WTC11 (cell line): ENCODE measurements at places on chromosomes 3 and 15.
A peak's percentile ranks its signal among the peaks of the same experiment; 100 is the strongest.

DNA sequence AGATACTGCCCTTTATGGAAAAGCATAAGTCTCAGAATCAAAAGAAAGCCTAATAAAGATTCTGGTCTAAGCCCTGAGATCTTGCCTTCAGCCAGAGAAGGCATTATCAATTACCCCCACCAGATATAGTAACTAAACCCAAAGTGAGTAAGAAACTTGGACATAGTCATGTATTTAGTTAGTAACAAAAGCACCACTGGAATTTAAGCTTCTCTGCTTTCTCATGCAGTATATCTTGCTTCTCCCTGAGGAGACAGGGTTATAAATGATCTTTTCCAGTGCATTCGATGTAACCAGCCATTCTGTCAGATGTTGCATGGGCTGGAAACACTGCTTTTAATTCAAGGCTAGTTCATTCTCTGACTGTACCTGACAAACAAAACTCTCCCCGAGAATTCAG is 946.7 kb downstream of the NAALADL2 start:
- DNase-seq = no peak

- DNase-seq = no peak
Observed at GRCh38 chr15:85356276-85356675, 24.1 kb upstream of the AKAP13 start.

- no peak for DNase-seq
Observed at GRCh38 chr3:4019501-4019900, 220.3 kb downstream of the LRRN1 start.

DNA sequence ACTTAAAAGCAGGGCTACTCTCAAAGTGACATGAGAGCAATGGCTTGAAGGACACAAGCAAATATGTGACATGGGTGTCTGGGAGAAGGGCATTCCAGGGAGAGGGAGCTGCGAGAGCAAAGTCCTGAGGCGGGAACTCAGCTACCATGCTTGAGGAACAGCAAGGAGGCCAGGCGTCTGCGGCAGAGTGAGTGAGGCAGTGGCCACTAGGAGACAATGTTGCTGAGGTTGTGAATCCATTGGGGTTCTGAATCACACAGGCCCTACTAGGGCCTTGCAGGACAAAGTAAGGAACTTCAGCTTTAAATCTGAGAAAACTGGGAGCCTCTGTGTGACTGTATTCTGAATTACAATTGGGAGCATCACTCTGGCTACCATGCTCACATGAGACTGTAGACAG is 94.1 kb upstream of the PRICKLE2 start:
- peak; percentile 60 for DNase-seq

GRCh38 chr3:119342176-119342575 is 48.0 kb downstream of the ARHGAP31 start:
- DNase-seq = no peak

- no peak for DNase-seq
Observed at GRCh38 chr3:134190250-134190649, 60.4 kb downstream of the RYK start.

DNA sequence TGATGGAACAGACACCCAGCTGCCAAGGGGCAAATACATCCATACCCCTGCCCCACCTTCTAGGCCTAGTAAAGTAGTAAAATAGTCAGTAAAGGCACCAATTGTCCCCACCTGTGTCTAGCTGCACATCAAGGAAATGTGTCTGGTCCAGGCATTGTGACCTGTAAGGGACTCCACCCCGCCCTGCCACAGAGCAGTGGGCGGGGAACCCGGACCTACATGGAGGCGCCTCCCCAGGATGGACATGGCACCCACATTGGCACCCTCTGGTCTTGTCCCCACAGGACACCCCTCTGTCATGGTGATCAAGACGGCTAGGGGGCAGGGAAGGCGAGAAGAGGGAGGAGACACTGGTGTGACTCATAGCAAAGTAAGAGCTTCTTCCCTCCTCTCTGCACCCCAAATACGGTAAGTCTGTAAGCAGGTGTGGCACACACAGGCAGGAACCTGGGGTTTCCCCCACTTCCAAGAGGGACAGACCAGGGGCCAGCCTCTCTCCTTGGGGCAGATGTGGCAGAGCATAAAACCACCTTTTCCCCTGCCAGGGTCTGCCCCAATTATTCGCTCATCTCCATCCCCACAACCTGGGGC is 13.5 kb upstream of the LINGO1 start:
- DNase-seq = no peak

GRCh38 chr3:134610432-134611385 is 40.1 kb downstream of the KY start:
- DNase-seq = no peak

DNA sequence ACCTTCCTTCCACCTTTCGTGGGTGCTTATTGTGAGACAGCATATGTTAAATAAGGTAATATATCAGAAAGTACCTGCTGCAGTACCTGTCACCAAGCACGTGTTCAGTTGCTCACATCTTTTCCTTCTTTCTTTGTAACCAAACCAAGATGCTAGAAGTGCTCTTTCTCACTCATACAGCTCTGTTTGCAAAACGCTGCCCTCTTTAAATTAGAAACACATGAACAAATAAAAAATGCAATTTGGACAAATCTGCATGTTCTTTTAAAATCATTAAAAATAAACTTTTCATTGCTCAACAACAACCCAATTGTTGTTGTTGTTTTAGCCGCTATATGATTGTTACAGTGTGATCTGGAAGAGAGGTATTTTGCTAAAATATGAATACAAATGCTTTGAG is 193.5 kb upstream of the ZBTB20 start:
- no peak for DNase-seq
